Stimulated activated CD8-positive, alpha-beta memory T cell treated with anti-CD3 and anti-CD28 coated beads, Interleukin-7, amount 100 ng/mL, for 48 hours (primary cell): ENCODE measurements at places on chromosomes 7 and 10.

- DNase-seq = no peak
Observed at GRCh38 chr10:22854935-22855421, 72.9 kb upstream of the ARMC3 start.

- no peak for DNase-seq
Observed at GRCh38 chr7:108592646-108593201, 23.1 kb downstream of the DNAJB9 start.

DNA sequence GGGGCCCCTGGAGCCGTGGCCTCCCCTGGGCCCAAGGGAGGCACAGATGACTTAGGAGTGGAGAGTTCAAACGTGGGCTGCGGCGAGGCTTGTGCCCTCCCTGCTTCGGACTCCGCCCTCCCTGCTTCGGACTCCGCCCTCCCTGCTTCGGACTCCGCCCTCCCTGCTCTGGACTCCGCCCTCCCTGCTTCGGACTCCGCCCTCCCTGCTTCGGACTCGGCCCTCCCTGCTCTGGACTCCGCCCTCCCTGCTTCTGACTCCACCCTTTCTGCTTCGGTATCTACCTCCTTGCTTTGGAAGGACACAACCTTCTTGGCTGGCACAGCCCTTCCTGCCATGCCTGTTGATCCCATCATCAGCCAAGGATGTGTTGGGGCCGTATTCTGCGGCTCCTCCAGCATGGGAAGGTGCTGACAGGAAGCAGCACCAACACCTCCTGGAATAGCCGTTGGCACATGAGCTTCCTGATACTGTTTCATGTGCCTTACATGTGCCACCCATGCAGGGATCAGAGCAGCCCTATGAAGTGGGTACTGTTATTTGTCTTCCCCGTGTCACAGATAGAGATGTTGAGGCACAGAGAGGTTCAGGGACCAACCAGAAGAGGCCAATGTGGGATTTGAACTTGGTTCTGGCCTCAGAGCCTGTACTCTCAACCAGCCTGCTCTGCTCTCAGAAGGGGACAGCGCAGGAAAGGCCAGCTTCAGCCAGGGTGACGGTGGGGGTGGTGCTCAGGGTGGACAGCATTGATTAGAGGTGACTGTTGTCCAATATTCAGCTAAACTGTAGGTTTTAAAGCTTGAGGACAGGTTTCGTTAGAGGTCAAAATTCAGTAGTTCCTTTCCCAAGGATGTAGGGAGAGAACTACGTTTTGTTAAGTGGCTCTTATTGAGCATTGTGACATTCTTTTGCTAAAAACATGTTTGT lies 114.5 kb downstream of the NKX6-2 start:
- no peak for DNase-seq

GRCh38 chr10:61052469-61053205 lies 108.7 kb upstream of the RHOBTB1 start:
- DNase-seq = no peak

DNA sequence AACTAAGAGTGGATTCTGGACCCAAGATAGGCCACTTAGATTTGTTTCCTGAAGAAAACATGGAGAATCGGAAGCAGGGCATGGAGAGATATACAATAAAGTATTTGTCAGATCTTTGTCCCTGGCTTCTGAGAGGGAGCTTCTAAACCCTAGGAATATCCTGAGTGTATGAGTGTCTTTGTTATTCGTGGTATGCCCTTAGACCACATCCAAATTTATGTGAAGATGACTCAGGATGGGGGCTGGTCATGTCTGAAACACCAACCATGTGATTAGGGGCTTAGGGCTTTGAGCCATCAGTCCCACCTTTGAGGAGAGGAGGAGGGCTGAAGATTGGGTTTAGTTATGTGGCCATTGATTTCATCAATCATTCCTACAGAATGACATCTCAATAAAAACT lies 69.7 kb upstream of the PLPP4 start:
- no peak for DNase-seq

GRCh38 chr10:43825984-43826383 lies 177.3 kb upstream of the ZNF32 start:
- no peak for DNase-seq

GRCh38 chr7:17524746-17525145 lies 226.3 kb downstream of the AHR start:
- DNase-seq = no peak

- no peak for DNase-seq
Observed at GRCh38 chr7:146862415-146862814, 745.8 kb downstream of the CNTNAP2 start.

DNA sequence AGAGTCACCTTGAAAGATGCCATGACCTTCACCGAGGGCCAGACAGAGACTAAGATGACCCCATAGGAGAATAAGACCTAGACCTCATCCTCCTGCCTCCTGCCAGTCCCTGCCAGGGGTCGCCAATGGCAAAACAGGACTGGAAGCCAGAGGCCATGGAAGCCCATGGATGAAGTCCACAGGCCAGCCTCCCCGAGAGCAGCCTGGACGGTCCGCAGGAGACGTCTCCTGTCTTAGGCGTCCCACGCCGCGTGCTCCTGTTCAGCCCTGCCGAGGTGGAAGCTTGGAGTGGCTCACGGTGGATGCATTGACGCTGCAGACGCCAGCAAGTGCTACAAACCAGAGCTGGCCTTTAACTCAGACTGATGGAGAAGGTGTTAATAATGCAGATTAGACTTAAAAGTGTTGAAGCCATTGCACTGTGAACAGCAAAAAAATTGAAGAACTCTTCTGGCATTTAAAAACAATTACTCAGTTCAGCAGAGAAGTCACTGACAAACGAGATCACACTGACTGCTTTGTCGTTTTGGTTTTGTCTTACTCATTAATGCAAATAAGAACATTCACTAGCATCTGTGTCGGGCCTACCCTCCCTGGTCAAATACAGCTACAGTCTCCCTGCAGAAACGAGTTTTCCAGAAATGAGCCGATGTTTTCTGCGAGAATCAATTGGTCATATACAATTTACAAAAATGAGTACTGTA lies 38.1 kb upstream of the FAM20C start:
- no peak for DNase-seq

DNA sequence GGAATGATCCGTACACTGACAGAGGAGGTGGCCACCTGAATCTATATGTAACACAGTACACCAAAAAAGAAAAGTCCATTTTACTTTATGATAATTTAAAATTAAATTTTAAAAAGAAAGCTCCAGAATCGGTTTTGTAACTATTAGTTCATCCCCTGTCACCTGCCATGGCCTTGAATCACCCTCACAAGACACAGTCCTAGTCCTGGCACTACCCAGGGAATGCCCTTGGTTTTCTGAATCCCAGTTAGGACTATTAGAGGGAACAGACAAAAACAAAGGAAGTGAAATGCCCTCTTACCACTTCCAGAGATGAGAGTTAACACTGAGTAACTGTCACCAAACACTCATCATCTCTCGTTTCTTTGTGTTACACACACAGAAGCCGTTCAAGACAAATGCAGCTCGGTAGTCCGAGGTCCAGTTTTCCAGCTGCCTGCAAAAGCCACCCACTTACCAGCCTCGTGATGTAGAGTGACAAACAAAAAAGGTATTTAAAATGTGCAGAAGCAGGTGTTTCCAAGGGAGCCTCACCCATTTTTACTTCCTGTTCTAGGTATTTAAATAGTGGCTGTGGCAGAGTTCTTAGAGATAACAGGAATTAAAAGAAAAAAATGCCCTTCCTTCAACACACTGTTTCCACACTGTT lies 6.1 kb downstream of the PTPRN2 start:
- no peak for DNase-seq

GRCh38 chr10:1738950-1739349 lies 1.6 kb upstream of the ADARB2 start:
- no peak for DNase-seq

- no peak for DNase-seq
Observed at GRCh38 chr7:22998519-22998896, 15.4 kb downstream of the HYCC1 start.

- DNase-seq = no peak
Observed at GRCh38 chr10:130359711-130360110, 223.5 kb downstream of the GLRX3 start.

DNA sequence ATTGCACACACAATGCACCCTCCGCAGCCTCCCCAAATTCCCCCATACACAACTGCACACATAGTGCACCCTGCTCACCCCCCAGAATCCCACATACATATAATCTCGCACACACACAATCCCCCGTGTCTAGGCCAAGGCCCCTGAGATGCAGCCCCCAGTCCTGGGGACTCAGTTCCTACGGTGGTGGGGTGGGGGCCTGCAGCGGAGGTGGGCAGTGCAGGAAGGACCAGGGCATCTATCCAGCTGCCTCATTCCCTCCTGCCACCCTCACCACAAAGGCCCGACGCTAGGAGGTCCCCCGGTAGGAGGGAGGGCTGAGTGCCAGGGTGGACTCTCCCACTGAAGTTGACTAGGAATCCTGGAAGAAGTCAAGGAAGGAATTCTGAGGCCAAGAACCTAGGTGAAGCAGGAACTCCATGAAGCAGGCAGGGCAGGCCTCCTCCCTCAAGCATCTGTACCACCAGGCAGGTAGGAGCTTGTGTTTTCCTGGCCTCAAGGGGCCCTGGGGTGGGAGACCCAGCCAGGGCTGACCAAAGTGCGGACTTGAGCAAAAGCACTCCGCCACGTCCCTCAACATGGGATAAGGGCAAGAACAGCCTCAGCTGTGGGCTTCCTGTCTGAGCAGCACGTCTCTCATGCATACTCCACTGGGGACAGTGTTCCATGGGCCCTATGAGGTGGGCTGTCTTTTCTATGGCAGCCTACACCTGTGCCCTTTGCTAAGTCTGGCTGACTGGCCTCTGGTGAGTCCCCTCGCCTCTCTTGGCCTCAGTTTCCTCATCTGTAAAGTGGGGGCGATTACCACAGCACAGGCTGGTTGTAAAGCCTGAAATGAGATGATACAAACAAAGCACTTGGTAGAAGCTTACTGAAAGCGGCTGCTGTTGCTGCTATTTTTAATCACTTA lies 145.7 kb downstream of the MAPK8 start:
- DNase-seq = no peak

- no peak for DNase-seq
Observed at GRCh38 chr10:63157845-63158624, 24.9 kb downstream of the NRBF2 start.

- DNase-seq = no peak
Observed at GRCh38 chr7:135774284-135774683, 25.7 kb upstream of the FAM180A start.
